ENCODE measurements at places on chromosomes 12 and 14.

GRCh38 chr12:91781114-91781513, 364.5 kb downstream of the BTG1 start:
- no peak for DNase-seq

DNA sequence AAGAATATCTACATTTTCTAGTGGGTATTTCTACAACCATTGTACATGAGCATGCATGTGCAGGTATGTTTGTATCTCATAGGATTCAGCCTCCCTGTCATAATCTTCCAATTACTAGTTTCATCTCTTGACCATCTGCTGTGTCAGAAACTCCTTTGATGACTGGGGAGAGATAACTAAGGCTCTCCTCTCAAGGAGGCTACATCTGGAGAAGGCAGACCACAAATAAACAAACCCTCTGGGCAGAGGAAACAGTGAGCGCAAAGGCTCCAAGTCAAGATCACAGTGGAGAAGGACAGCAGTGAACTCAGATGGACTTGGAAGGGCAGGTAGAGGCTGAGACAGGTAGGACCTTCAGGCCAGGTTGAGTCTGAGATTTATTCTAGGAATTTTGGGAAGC, 166.4 kb downstream of the PELI2 start:
- DNase-seq: peak; percentile 84

DNA sequence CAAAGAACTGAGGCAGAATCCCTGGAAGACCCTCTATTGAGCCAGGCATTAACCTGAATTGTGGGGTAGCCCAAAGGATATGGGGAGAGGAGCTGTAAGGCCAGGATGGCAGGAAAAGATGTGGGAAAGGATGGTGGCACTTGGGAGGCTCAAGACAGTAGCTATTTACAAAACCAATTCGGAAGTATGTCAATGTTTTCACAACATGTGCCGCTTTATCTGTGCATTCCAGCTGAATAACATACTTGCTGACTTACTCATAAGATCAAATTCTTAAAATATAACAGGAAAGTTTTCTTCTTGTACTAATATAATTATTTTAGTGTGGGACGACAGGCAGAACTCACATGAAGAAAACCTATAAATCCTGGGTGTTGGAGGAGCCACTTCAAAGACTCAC, 10.6 kb downstream of the BBS10 start:
- DNase-seq: no peak

- no peak for DNase-seq
Measured at GRCh38 chr12:78719721-78720120, 144.9 kb upstream of the SYT1 start.

GRCh38 chr14:23936084-23936829, 17.3 kb upstream of the DHRS4 start:
- DNase-seq: no peak

- DNase-seq: no peak
Measured at GRCh38 chr14:33377596-33378390, 439.1 kb downstream of the NPAS3 start.

- DNase-seq: peak; percentile 25
Measured at GRCh38 chr12:79420146-79420618, 270.6 kb downstream of the PAWR start.

- DNase-seq: no peak
Measured at GRCh38 chr12:54035568-54036264, 2.9 kb downstream of the HOXC5 start.

- DNase-seq: no peak
Measured at GRCh38 chr12:130236446-130236845, 74.2 kb downstream of the FZD10 start.

GRCh38 chr14:61568572-61569011, 126.7 kb upstream of the HIF1A start:
- peak; percentile 56 for DNase-seq

- no peak for DNase-seq
Measured at GRCh38 chr12:100987552-100988521, 193.3 kb downstream of the ANO4 start.

DNA sequence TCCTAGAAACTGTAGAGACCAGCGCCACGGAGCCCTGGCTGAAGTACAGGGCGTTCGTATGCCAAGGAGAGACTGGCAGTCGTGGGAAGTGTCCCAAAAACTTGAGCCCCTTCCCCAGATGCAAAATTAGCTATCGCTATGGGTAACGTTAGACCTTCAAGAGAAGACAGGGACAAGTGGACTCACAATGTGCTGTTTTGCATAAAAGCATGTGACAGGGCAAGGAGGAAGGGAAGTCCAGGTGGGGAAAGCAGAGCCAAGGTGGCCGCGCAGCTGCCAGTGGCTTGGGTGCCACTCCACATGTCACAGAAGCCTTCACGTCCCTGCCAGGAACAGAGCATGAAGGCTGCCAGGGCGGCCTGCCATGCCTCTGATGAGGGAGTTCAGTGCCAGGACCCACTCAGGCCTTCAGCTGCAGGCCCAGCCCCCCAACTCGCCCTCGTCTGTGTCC, 61.2 kb upstream of the DYNC1H1 start:
- DNase-seq: no peak

GRCh38 chr14:64725879-64726584, 21.8 kb downstream of the PLEKHG3 start:
- DNase-seq: no peak

- no peak for DNase-seq
Measured at GRCh38 chr12:3217683-3218079, 140.5 kb downstream of the TSPAN9 start.

- DNase-seq: no peak
Measured at GRCh38 chr12:45324391-45324790, 108.5 kb downstream of the ANO6 start.

DNA sequence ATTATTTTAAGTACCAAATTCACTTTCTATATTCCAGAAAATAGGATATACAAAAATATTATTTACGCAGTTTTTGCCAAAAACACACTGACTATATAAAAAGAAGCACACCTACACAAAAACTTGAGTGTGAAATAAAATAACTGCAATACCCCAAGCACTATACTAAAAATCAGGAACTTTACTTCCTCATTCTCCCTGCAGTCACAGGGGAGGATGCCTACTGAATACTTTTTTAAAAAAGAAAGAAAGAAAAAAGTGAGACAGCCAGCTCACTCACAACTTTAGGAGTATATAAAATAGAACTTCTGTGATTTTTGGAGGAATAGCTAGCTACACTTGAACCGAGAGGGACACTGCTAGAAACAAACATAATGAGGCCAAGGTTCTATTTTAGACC, 12.2 kb downstream of the RPS6KA5 start:
- no peak for DNase-seq

- DNase-seq: peak; percentile 12
Measured at GRCh38 chr12:19945559-19946435, 422.5 kb upstream of the PDE3A start.

DNA sequence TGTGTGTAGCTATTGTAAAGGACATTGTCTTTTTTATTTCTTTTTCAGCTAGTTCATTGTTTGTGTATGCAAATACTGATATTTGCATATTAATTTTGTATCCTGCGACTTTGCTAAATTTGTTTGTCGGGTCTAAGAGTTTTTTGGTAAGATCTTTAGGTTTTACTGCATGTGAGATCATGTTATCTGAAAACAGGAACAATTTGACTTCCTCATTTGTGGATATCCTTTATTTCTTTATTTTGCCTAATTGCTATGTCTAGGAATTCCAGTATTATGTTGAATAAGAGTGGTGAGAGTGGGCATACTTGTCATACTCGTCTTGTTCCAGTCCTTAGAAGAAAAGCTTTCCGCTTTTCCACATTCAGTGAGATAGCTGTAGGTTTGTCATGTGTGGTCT, 28.8 kb downstream of the SIX4 start:
- no peak for DNase-seq

DNA sequence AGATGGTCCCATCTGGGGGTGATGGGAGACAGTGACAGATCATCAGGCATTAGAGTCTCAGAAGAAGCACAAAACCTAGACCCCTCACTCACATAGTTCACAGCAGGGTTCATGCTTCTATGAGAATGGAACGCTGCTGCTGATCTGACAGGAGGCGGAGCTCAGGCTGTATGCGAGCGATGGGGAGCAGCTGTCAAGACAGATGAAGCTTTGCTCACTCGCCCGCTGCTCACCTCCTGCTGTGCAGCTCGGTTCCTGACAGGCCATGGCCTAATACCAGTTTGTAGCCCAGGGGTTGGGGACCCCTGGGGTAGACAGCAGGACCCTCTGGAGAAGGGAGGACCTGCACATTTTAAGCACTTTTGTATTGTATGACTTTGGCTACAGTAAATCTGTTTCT, 111.2 kb downstream of the LGMN start:
- DNase-seq: peak; percentile 89

DNA sequence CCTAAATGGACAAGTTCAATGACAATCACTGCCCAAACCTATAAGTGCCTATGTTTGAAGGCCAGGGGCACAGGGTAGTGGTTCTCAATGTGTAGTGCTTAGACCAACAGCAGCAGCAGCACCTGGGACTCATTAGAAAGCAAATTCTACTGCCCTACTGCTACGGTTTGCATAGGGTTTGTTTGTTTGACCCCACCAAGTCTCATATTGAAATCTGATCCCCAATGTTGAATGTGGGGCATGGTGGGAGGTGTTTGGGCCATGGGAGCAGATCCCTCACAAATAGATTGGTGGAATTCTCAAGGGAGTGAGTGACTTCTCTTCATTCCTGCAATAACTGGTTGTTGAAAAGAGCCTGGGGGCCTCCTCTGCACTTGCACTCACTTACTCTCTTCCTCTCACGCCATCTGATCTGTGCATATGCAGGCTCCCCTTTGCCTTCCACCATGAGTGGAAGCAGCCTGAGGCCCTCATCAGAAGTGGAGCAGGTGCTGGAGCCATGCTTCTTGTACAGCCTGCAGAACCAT, 39.5 kb downstream of the PPM1H start:
- DNase-seq: no peak

DNA sequence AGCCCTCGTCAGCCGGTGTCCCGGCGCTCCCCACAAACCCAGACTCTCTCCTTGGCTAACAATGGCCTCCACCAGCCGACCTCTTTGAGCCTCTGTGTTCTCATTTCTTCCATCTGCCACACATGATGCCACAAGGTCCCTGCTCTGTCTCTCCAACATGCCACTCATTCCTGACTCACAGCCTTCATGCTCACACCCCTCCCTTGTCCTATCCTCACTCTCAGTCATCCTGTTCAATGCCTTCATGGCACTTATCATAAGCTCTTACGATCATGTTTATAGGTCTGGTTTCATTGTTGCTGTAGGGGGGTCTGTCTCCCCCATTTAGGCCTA, 9.6 kb upstream of the SERPINA11 start:
- DNase-seq: no peak

DNA sequence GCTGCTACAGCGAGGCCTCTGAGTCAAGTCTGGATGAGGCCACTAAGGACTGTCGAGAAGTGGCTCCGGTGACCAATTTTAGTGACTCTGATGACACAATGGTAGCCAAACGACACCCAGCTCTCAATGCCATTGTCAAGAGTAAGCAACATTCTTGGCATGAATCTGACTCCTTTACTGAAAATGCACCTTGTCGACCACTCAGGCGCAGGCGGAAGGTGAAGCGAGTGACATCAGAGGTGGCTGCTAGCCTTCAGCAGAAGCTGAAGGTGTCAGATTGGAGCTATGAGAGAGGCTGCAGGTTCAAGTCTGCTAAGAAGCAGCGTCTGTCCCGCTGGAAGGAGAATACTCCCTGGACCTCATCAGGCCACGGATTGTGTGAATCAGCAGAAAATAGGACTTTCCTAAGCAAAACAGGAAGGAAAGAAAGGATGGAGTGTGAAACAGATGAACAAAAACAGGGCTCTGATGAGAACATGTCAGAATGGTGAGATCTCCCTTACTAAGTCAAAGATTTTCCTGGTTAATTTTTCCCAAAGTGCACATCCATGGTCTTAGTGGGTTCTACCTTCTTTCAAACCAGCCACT, 2.9 kb downstream of the GPATCH2L start:
- DNase-seq: no peak

DNA sequence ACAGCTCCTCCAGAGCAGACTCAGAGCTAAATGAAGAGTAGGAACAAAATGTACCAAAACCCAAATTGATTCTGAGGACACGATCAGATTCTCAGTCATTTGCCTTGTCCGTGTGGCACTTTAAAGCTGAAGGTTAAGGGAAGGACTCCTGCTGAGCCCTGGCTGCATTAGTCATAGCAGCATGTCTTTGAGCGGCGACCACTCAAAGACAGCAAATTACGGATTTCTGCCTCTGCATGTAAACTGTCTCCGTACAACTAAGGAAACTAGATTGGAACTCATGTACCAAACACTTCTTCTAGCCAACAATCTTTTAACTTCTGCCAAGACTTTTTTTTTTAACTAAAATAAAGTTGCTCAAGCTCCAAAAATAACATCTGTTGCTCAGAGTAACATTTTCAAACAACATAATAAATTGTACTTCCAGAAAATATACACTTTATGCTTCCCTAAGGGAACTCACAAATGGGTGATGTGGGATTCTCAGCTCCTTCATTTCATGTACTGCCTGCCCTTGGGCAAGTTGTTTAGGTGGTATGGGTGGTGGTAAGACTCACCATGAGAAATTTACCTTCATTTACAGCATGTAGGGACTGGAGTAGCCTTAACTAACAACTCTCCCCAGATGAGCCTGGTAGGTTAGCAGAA, 56.1 kb downstream of the RERG start:
- no peak for DNase-seq
